ENCODE measurements at places on chromosomes 1 and 21.
A peak's percentile ranks its signal among the peaks of the same experiment; 100 is the strongest.

GRCh38 chr1:224996266-224996665 is 66.8 kb downstream of the DNAH14 start:
- DNase-seq, result no peak

- no peak for DNase-seq
Measured at GRCh38 chr1:13823126-13823880, 123.3 kb downstream of the PRDM2 start.

- no peak for DNase-seq
Measured at GRCh38 chr1:235607284-235607683, 42.3 kb downstream of the GNG4 start.

DNA sequence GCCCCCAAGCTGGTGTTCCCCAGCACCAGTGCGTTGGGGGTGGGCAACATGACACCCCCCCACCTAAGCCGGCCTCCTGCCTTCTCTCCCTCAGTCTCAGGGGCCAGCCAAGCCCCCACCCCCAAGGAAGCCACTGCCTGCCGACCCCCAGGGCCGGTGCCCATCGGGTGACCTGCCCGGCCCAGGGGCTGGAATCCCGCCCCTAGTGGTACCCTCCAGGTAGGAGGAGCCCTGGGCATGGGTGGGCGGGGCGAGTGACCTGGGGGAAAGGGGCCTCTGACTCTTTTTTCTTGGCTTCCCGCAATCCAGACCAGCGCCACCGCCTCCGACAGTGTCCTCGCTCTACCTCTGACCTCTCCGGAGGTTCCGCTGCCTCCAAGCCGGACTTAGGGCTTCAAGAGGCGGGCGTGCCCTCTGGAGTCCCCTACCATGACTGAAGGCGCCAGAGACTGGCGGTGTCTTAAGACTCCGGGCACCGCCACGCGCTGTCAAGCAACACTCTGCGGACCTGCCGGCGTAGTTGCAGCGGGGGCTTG is 1.3 kb upstream of the EFNA4 start:
- no peak for DNase-seq

DNA sequence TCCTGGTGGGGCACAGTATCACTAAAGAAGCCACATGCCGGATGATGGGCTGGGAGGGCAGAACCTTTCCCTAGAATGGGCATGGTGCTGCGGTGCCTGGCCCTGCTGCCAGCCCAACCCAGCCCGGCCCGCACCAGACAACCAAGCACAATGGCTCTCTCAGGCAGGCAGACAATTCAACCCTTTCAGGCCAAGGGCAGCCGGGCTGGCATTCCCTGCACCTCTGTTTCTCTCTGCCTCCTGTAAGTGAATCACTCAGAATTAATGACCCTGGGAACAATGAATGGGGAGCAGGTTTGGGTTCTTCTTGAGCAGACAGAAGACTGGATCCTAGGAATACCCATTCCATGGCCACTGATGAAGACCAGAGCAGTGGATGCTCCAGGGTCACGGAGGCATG is 41.0 kb upstream of the IFFO2 start:
- peak; percentile 59 for DNase-seq

DNA sequence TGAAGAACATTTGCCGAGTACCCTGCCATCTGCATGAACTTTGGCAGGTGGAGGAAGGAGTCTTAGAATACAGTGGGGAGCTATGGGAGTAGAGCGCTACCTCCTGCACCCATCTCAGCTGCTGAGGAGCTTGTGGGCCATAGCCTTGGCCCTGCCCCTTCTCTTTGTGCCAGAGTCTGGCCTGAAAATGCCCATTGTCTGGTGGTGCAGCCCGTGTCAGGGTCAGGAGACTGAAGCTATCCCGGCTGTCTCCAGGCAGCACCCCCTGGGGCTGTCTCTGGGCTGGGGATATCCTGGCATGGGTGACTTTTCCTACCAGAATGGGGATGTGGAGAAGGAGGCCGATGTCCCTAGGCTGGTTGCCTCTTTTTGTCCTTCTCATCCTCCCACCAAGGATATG is 7.3 kb downstream of the IPO13 start:
- DNase-seq, result no peak

DNA sequence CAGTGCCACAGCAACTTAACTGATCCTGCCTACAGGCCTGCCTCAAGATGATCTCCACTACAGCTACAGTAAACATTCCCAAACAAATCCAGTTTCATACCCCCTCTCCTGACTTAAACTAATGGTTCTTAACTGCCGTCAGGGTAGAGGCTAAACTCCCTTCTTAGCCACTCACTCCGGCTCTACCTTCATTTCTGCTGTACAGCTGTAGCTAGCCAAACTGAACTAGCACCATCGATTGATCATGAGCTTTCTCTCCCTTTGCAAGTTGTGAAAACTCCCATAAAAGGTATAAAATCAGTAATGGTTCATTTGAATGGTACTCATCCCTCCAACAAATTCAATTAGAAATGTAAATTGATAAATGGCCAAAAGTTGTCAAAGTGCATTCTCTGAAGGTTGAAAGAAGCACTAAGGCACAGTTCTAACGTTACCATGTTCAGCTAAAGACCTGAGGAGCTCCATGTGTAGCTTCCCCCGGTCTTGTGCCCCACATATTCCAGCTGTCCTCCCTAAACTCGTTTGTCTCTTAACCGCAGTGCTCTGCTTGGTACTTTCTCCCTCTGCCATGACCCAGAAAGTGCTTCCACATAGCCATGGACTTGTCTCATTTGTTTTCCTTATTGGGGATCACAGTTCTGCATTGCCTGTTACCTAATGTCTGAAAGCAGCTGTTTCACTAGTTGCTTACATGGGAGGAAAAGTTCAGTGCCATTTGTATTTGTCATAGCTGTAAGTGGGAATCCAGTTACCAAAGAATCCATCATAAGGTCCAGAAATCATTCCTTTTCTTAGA is 49.8 kb downstream of the DHX9 start:
- no peak for DNase-seq

GRCh38 chr21:38495696-38496095 is 2.6 kb downstream of the ERG start:
- DNase-seq, result no peak

GRCh38 chr1:15080328-15081007 is 73.1 kb upstream of the TMEM51 start:
- DNase-seq, result no peak
